ENCODE measurements at places on chromosomes 7 and 10.

GRCh38 chr10:115744089-115744488, 528.9 kb downstream of the GFRA1 start:
- DNase-seq = no peak

- DNase-seq = no peak
Measured at GRCh38 chr7:32218741-32219288, 148.6 kb upstream of the PDE1C start.

DNA sequence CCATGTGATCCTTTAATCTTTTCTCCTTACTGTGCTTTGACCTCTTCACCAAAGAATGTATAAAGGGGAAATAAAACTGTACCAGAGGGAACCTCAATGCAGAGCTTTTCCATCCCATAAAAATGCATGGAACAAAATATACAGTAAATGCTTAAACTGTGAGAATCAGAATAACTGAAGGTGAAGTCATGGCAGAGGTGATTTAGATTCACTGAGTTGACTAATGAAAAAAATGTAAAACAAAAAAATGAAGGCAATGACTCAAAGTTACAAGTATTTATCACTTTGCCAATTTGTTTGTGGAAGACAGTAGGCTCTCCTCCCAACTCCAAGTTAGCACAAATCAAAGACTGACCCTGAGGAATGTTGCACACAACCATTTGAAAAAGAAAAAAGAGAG, 1331.6 kb upstream of the SORCS1 start:
- DNase-seq = no peak

DNA sequence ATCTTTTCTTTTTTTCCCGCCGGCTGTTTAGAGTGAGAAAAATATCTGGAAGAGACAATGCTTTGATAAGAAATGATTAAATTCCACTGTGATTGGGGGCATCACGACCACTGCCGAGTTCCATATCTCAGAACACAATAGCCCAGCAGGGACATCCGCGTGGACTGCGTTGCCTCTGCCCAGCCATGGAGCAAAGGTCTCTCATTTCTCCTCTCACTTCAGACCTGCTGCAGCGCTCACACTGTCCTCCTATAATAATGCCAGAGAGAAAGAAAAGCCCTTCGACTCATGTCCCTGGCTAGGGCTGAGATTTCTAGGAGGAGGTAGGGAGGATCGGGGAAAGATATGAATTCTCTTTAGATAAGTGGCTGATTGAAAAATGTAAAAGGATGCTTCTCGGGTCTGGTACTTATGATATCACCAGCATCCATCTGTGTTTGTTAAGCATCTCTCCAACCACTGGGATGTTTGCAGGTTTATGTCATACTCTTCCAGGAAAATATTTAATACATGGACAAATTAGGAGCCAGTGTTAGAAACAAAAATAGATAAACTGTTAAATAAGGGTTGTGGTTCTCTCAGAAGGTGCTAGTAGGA, 472.9 kb upstream of the AKR1E2 start:
- no peak for DNase-seq
